ENCODE measurements at places on chromosomes 1 and 21.

GRCh38 chr1:229857585-229857984, 209.5 kb upstream of the GALNT2 start:
- DNase-seq, result no peak

DNA sequence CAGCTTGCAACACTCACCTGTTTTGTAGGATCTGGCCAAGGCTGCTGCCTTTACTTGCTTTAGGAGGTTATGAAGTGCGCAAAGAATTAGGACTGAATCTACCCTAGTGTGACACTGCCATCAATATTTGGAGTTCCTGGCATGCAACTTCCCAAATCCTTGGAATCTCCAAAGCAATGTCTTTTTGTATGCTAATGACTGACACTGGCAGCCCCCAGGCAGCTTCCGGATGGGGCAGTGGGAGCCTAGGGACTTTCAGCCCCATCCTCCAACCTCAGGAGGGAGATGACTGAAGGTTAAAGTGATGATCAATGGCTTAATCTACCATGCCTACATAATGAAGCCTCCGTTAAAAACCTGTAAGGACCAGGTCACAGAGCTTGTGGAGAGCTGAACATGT, 5.5 kb downstream of the RCC2 start:
- no peak for DNase-seq

DNA sequence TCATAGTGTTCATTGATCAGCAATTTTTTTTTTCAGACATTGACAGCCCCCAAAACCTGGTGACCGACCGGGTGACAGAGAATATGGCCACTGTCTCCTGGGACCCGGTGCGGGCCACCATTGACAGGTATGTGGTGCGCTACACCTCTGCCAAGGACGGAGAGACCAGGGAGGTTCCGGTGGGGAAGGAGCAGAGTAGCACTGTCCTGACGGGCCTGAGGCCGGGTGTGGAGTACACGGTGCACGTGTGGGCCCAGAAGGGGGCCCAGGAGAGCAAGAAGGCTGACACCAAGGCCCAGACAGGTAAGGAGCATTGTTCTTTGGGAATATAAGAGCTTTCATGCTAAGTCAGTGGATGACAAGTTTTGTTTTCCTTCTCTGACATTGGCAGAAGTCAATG, 49.3 kb downstream of the TNN start:
- DNase-seq, result no peak

DNA sequence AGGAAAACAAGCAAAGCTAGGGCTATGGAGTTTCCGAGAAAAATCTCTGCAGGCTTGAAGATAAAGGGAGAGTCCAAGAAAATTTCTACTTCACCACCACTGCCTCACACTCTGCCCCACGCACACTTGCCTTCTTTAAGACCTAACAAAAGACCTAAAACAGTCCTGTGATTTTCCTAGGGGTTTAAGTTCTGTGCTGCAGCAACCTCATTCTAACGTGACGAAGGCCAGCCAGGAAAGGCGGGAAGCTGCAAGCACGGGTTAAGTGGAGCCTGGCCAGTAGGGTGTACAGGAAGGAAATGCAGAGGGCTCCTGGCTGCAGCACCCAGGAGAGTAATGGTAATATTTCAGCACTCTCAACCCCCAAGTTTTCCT, 1.5 kb downstream of the SPATA6 start:
- no peak for DNase-seq

GRCh38 chr1:236685205-236685916, 938 bp upstream of the ACTN2 start:
- DNase-seq, result no peak

DNA sequence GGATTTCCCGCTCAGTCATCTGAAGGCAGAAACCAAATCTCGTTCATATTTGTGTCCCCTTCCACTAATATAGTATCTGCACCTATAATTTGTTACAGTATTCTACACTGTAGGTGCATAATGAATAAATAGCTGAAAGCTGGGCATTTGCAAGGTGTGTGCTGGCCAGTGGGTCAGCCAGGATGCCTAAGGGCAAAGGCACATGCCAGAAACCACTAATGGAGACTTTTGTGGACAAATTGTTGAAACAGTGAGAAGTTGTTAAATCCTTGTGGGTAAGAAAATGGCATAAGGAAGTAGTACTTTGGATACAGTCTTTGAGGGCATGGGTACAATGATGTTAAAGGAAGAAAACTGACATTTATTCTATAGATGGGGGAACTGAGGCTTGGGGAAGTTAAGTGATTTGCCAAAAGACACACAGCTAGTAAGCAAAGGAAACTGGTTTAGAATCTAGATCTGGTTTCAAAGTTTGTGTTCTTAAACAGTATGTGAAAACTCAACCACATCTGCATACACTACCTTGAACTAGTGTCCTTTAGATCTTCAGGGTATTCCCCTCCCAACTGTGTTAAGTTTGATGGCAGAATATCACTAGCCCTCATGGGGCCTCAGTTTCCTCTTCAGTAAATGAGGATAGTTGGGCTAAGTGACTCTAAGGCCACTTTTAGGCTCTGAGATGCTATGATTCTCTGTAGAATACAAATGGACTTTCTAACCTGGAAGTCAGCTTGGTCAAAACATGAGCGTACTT, 26.5 kb upstream of the LRRC8C start:
- DNase-seq, result no peak

- DNase-seq, result no peak
Measured at GRCh38 chr1:55868026-55868425, 652.9 kb upstream of the USP24 start.

- DNase-seq, result no peak
Measured at GRCh38 chr1:6756457-6756856, 28.8 kb upstream of the CAMTA1 start.

GRCh38 chr1:23421753-23422240, 2.8 kb downstream of the TCEA3 start:
- DNase-seq, result no peak

GRCh38 chr1:23864801-23865542, 3.1 kb downstream of the FUCA1 start:
- DNase-seq, result no peak

DNA sequence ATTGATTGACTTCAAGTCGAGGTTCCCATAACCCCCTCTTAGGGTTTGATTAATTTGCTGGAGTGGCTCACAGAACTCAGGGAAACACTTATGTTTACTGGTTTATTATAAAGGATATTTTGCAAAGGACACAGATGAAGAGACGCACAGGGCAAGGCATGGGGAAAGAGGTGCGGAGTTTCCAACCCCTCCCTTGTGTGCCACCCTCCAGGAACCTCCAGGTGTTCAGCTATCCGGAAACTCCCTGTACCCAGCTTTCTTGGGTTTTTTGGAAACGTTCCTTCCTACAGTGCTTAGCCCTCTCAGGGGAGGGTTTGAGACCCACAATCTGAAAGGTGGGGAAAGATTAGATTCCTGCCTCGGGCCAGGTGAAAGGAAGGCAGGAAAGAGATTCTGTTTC, 48.2 kb downstream of the UCK2 start:
- no peak for DNase-seq

DNA sequence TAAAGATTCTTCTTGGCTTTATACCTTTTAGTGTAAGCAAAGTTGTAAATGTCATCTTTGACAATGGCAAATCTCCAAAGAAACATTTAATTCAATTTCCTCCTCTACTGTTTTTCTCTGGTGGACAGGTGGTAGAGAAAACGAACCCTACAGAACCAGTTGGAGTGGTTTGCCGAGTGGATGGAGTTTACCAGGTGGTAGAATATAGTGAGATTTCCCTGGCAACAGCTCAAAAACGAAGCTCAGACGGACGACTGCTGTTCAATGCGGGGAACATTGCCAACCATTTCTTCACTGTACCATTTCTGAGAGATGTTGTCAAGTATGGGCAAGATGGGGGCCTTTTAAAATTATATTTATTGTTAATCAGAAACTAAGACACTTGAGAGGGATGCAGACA, 25.8 kb downstream of the UAP1 start:
- DNase-seq, result no peak

DNA sequence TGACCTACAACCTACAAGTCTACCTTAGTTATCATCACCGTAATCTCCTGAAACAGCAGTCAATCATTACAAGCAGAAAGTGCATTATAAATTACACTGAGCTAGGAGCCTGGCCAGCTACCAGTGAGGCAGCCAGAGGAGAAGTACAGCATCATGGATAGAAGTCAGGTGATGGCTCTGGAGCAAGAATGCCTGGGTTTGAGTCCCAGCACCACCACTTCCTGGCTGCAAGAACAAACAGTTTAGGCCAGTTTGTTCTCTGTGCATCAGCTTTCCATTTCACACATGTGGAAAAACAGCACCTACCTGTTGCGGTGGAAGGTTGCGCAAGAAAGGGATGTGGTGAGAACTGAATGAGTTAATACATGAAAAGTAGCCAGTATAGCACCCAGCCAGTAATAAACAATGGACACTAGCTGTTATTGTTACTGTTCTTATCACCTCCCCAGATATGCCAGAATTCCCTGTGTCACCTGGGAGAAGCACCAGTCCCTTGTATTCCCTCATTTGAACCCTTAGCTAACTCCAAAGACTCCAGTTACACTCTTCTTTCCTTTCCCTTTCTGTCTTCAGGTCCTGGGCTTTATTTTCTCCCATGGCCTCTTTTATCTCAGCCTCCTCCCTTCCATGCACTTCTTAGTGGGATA, 9.0 kb downstream of the CREG1 start:
- no peak for DNase-seq

DNA sequence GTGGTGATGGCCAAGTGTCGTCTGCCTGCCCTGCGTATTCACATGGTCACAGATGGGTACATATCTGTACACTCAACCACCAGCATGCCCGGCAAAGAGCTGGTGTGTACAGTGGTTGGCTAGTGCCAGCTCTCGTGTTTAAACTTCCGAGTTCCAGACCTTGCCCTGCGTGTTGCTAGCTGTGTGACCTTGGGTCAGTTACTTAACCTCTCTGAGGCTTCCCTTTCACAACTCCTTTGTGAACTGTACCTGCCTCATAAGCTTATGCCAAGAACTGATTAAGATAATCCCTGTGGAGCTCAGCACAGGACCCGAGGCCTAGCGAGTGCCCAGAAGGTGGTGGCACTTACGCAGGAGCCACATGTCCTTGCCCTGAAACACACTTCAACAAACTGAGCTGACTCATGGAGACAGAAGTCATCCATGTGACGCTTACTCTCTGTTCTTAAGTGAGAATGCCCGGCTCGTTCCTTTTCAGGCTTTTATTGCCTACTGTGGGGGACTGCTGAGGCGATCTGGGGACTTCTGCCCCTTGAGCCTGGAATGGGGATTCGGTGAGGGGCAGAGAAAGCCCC, 55.4 kb downstream of the ALPL start:
- no peak for DNase-seq

DNA sequence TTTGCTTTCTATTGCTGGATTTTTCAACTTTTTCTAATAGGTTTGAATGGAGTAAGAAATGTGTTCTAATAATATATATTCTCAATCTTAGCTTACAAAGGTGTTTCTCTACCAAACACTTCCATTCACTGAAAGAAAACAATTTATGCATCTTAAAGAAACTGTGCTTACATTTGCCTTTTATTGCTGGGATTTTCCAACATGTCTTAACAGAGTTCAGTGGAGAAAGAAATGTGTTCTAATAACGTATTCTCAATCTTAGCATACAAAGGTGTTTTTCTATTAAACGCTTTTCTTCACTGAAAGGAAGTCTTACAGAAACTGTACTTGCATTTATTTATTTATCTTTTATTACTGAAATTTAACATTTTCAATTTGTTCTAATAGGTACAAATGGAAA, 5.6 kb downstream of the CD53 start:
- no peak for DNase-seq

- no peak for DNase-seq
Measured at GRCh38 chr1:54708385-54708784, 7.3 kb upstream of the TTC4 start.

- DNase-seq, result no peak
Measured at GRCh38 chr1:168089979-168090337, 46.8 kb downstream of the GPR161 start.

GRCh38 chr1:107870696-107871095, 94.3 kb downstream of the VAV3 start:
- no peak for DNase-seq

DNA sequence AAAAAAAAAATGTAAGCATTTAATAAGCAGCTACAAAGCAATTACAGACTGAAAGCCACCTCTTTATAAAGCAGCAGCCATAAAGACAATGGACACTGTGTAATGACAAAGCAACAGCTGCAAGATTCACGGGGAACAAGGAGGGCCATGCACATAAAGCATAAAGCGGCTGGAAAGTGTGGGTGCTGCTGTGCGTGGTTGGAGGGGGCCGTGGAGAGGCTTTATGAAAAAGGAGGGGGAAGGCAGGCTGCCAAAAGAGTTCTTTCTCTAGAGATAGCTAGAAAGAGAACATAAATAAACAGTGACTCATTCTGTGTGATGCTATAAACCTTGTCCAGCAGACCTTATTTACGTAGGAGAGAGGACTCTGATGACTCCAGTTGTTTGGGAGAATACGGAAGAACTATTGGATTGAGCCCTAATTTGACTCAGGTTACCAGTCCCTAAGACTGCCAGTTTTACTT, 49.3 kb downstream of the ADAMTS1 start:
- no peak for DNase-seq

DNA sequence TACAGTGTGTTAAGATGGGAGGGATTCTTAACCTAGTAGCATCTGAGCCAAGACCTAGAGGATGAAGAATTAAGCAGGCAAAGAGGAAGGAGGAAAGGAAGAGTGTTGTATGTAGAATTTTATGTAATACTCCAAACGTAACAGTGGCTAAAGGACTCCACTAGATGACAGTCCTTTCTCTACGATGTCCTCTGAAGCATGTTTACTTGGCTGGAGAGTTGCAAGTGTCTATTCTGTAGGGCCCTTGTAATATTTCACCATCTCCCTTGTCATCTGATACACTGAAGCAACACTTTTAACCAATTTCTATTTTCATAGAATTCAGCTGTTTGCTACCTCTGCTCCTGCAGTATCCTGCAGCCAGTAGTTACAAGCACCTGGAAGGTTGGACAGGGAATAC, 2.2 kb upstream of the YBX1 start:
- no peak for DNase-seq

- DNase-seq, result no peak
Measured at GRCh38 chr21:21226472-21226871, 228.3 kb downstream of the NCAM2 start.

DNA sequence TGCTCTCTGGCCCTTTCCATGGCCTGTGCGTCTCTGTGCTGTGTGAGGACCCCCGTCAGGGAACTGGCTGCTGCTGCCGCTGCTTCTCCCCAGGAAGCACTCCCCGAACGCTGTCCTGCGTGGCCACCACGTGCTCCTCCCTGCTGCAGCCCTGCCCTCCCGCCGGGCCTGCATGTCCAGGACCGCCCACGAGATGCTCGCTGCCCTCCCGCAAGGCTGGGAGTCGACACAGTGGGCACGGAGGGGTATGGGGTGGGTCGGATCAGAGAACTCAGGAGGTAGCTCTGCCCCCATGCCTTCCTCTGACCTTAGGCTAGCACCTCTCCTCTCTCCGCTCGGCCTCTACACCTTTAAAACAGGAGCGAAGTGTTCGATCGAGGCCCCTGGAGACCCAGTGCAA, 171.9 kb upstream of the AJAP1 start:
- no peak for DNase-seq
